ENCODE measurements at places on chromosomes 5 and 9.

- no peak for DNase-seq
These were observed 100.4 kb upstream of the CLINT1 start for GRCh38 chr5:157959370-157959769.

- DNase-seq = no peak
These were observed 2.4 kb downstream of the TTC39B start for GRCh38 chr9:15304632-15305031.

DNA sequence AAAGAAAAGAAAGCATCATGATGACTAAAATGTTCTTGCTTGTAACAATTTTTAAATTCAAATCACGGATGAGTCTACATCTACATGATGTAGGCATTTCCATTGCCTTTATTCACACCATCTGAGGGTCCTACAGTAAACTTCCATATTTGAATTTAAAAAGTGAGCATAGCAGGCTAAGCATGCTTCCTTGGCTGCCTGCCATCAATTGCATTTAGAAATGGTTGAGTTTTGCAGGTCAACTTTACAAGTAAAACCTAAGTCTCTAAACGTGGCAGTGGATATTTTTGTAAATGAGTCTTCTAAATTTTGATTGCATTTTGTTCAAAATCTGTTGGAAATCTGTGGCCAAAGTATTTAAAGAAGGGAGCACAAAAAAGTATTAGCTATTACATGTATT is 136.5 kb upstream of the PTCH1 start:
- no peak for DNase-seq

GRCh38 chr9:110049699-110050450 is 158.1 kb downstream of the C9orf152 start:
- no peak for DNase-seq

- DNase-seq = no peak
These were observed 6.3 kb downstream of the PRR7 start for GRCh38 chr5:177452688-177453638.

DNA sequence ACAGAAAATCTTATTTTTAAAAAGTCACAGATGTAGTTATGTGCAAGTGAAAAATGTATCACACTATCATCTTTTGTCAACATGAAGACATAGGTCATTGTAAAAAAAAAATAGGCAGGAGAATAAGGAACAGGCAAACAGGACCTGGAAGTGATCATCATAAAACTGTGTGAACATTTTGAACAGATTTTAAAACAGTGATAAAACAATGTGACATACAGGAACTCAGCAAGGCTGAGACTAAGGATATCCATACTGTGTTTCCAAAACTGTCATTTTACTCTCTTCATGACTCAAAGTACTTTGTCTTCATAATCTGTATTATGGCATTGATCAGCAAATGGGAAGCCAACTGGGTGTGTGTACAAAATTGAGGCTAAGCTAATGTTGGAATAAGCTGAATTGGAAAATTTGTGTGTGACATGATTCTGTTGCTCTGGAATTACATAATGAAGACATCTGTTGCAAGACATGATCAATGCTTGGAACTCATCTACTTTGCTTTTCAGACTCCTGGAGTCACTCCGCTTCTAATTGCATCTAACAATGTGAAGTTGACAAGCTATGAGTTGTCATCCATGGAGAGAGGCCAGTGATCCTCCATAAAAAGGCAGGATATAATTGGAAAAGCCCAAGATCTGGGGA is 978.7 kb upstream of the NUDT12 start:
- DNase-seq = no peak

- no peak for DNase-seq
These were observed 101.4 kb downstream of the ZNF462 start for GRCh38 chr9:106964329-106964728.

DNA sequence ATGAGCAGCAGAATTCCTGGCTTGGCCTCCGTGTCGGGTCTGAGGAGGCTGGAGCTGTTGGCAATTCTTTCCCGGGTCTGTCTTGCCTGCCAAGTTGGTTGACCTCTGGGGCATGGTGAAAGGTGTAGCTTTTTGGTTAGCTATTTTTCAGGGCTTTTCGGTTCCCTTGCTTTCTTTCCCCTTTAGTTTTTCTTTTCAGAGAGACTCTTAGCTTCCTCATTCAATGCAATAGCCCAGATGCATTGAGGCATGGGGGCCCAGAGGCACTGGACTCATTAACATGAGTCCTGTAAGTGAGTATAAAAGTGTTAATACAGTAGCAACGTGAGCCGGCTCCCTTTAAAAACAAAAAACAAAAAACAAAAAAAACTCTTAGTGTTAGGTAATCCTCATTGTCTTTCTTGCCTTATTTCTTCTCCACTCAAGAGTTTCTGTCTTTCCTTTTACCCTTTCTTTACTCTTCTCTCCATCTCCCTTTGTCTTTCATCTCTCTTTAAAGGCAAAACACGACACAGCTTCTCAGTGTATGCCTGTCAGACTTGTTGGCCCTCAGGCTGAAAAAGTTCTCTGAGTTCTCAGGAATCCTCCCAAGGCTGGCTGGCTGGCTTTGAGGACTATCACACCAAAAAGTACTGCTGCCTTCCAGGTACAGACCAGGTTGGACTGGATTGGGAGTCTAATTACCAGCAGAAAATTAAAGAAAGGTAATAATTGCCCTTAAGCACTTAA is 289.9 kb upstream of the TUT7 start:
- no peak for DNase-seq

- DNase-seq = no peak
These were observed 62.5 kb downstream of the CYFIP2 start for GRCh38 chr5:157328277-157328912.

DNA sequence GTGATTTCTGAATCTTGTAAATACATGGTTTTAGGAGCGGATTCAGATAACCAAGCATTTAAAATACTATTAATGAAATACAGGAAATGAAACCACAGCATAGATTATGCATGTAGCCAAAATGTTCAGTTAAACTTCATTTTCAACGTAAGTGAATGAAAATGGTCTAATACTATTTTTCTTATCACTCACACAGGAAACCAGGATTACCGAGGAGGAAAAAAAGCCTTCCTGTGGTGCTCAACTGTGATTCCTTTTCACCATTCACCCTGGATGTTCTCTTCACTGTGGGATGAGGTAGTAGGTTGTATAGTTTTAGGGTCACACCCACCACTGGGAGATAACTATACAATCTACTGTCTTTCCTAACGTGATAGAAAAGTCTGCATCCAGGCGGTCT is 83.4 kb upstream of the ZNF169 start:
- DNase-seq = no peak

GRCh38 chr9:75200892-75201470 is 112.7 kb downstream of the OSTF1 start:
- peak; percentile 1 for DNase-seq

GRCh38 chr5:7837403-7837802 is 13.5 kb downstream of the CFAP90 start:
- no peak for DNase-seq
